ENCODE measurements at places on chromosomes 16 and 17.

GRCh38 chr17:10777131-10777807 is 26.6 kb downstream of the TMEM238L start:
- no peak for DNase-seq

GRCh38 chr17:69547947-69548346 is 133.4 kb downstream of the MAP2K6 start:
- no peak for DNase-seq

DNA sequence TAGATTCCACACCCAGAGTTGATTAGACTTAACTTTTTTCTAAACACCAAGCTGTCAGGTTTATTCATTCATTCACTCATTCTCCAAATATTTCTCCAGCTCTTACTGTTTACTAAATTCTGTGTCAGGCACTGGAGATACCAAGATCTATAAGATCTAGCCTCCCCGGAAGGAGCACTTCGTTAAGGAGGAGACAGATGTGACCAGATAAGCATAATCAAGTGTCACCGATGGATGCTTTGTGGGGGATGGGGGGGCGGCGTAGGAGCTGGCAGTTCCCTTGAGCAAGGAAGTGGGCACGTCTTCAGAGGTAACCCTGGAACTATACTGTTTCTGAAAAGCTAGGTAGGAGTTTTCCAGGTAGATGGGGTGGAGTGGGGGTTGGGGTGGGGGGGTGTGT is 3.8 kb upstream of the RPL26 start:
- no peak for DNase-seq

GRCh38 chr17:77825621-77826020 is 132.9 kb upstream of the TNRC6C start:
- DNase-seq, result no peak

DNA sequence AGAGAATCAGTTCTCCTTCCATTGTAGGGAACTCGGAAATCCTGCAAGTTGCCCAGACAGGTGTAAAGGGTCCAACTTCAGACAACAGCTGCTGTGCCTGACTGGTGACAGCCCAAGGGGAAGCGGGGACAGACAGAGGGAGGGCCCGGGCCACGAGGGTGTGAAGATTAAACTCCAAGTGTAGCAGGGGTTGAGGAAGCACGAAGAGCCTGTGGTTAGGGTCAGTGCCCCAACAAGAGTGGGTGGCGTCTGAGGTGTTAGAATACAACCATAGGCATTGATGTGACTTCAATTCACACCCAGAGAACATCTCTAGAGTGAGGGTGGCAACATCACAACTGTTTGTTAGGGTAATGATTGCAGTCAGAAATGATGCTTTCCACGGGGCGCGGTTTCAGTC is 39.1 kb downstream of the ASPA start:
- DNase-seq, result no peak

GRCh38 chr16:11128211-11129141 is 127.5 kb downstream of the SOCS1 start:
- DNase-seq, result no peak

DNA sequence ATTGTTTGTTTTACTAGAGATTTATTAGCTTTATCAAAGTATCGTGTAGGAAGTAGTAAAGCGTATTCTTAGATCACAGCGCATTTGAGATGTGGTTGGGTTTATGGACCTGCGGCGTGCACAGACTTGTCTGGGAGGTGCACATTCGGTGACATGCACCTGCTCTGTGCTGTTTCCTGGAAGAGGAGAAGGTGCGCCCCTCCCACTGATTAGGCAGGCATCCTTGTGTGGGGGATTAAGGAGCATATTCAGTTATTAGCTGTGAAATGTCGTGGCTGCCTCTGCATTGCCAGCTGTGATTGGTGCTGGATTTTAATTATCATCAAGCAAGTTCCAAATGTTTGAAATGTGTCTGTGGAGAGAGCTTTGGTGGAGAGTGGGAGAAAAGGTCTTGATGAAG is 903.8 kb upstream of the RBFOX1 start:
- DNase-seq, result no peak
